CD4-positive, alpha-beta T cell (primary cell): ENCODE measurements at places on chromosomes 13 and 19. TPM values are rescaled to one million over a fixed set of nuclear protein-coding genes. Genes with fewer than 3 reads are reported as not detected.

DNA sequence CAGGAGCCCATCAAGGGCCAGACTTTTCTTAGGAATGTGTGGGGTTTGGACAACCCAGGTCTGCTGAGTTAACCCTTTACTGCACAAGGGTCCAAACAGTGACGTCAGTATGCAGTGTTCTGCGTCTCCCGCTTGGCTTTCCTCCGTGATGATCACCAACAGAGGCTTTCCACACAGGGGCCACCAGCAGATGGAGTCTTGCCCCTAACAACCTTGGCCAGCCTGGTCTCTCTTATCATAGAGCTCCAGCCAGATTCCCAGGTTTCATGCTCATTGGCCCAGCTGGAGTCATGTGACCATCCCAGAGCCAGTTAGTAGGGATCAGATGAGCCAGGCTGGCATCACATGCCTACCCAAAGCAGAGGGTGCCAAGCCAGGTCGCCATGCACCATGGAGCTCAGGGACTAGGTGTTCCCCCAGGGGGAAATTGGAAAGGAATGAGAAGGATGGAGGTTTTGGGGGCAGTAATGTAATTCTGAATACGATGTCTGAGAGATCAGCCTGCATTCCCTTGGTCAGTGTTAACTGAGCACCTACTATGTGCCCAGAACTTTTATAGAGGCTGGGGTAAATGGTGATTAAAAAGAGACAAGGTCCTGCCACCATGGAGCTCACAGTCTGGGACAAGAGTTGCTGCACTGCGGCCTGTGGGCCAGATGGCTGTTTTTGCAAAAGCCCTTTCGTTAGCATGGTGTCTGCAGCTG is 61.2 kb downstream of the MYH14 start:
- no peak overlapping the region for H3K27ac ChIP-seq
- H3K27me3 ChIP-seq, result peaks cover 3% of the 10 kb centered on the region
- no peaks in the 10 kb centered on the region for H3K36me3 ChIP-seq
- H3K4me1 ChIP-seq, result no peaks in the 10 kb centered on the region
- no peak for DNase-seq
- H3K4me3 ChIP-seq, result no peak overlapping the region

GRCh38 chr13:48827709-48828108 is 148.0 kb upstream of the FNDC3A start:
- no peak overlapping the region for H3K4me3 ChIP-seq
- no peaks in the 10 kb centered on the region for H3K36me3 ChIP-seq
- no peaks in the 10 kb centered on the region for H3K27me3 ChIP-seq
- peaks cover 10% of the 10 kb centered on the region for H3K4me1 ChIP-seq
- no peak overlapping the region for H3K27ac ChIP-seq

GRCh38 chr13:74850893-74851292 is 631.1 kb downstream of the TBC1D4 start:
- H3K36me3 ChIP-seq, result no peaks in the 10 kb centered on the region
- no peak for DNase-seq

GRCh38 chr19:45356760-45357444 is 13.5 kb downstream of the ERCC2 start:
- no peak overlapping the region for H3K27ac ChIP-seq
- H3K4me1 ChIP-seq, result no peaks in the 10 kb centered on the region
- H3K36me3 ChIP-seq, result peaks cover 21% of the 10 kb centered on the region
- no peak overlapping the region for H3K4me3 ChIP-seq
- no peak for DNase-seq
- H3K27me3 ChIP-seq, result no peaks in the 10 kb centered on the region

DNA sequence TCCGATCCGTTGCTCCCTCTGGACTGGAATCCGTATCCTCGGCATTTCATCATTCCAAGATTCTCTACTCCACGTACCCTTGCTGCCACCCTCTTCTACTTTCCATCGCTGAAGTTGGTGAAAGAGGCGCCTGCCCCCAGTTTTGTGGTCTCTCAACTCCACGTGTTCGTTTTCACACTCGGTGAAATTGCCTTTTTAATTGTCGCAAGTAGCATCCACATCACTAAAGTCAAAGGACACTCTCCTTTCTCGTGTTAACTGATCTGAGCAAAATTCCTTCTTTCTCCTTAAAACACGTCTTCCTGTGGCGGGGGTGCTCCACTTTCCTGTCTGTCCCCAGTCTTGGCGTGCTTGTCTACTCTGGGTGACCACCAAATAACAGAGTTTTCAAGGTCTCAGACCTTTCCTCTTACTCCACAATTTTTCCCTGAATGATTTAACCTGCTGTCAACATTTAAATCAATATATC is 1.1 kb upstream of the TMTC4 start:
- H3K27ac ChIP-seq, result no peak overlapping the region
- H3K36me3 ChIP-seq, result no peaks in the 10 kb centered on the region
- DNase-seq, result no peak
- H3K4me1 ChIP-seq, result peaks cover 22% of the 10 kb centered on the region
- no peaks in the 10 kb centered on the region for H3K27me3 ChIP-seq
- H3K4me3 ChIP-seq, result peak overlapping the region; percentile 94

- H3K36me3 ChIP-seq, result no peaks in the 10 kb centered on the region
- H3K4me1 ChIP-seq, result no peaks in the 10 kb centered on the region
- no peak overlapping the region for H3K27ac ChIP-seq
- peaks cover 66% of the 10 kb centered on the region for H3K27me3 ChIP-seq
Measured at GRCh38 chr13:112103961-112104880, 37.3 kb downstream of the SOX1 start.

DNA sequence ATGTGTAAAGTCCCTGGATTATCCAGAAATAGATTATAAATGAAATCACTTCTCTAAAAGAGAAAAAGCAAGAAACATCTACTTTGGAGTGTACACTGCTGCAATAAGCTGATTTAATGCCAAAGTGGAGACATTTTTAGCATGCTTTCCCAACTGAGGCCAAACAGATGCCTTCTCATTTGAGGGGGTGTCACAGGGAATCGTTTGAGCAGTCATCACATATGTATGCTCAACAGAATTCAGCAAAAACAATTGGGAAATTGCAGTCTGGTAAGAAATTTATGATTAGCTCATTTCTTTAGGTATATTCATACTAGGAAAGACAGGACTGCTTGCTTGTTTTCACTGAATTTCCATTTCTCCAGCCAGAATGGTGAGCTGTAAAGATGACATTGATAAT is 27.3 kb upstream of the TPP2 start:
- no peaks in the 10 kb centered on the region for H3K36me3 ChIP-seq
- DNase-seq, result no peak
- H3K4me1 ChIP-seq, result no peaks in the 10 kb centered on the region
- no peak overlapping the region for H3K4me3 ChIP-seq
- no peak overlapping the region for H3K27ac ChIP-seq

DNA sequence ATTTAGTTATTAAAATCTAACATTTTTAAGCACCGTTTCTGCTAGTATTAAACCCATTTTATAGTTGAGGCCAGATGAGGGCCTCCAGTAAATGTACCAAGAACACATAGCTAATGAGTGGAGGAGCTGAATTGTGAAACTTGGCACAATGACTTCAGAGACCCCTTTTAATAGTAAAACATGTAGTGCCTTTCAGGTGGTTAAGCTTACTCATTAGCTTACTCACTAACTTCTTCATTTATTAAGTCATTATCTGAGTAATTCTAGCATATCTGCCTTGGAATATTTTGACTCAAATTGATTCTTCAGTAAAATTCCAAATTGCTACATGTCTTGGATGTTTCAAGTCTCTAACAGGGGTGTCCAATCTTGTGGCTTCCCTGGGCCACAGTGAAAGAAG is 735.2 kb downstream of the LIG4 start:
- no peaks in the 10 kb centered on the region for H3K4me1 ChIP-seq
- no peaks in the 10 kb centered on the region for H3K27me3 ChIP-seq
- no peak overlapping the region for H3K27ac ChIP-seq
- no peaks in the 10 kb centered on the region for H3K36me3 ChIP-seq
- no peak for DNase-seq
- H3K4me3 ChIP-seq, result no peak overlapping the region

DNA sequence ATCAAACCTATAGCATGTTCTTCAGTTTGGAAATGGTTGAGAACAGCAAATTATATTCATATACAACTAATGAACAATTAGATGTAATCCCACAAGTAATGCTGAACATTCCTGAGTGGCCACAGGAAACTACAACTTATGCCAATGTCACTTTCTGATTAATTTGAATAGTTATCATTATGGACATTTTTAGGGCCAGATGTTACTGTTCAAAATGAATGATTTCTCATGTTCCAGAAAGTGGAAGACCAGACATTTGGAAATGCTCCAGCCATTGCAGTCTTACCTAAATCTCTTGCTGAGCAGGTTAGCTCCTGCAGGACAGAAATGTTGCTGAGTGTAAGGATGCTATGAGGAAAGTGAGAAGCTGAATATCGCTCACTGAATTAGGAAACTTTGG is 819.8 kb downstream of the PCDH9 start:
- no peaks in the 10 kb centered on the region for H3K36me3 ChIP-seq
- no peaks in the 10 kb centered on the region for H3K4me1 ChIP-seq
- DNase-seq, result no peak

DNA sequence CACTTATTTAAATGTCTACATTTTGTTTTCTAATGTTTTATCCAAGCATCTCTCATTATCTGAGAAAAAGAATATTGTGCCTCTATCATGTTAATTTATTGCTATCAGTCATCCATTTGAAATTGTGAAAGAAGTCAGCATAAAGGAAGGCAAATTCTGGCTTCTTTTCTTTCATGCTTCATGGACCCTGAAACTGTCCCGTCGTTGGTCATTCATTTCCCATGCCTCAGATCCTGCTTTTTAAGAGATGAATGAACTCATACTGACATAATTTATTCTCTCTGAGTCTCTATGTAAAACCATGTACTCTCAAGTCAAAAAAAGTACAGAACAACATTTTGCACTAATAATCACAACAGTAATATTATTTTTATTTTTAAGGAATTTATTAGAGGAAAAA is 2512.0 kb downstream of the PCDH9 start:
- H3K4me3 ChIP-seq, result no peak overlapping the region
- H3K27ac ChIP-seq, result no peak overlapping the region
- no peak for DNase-seq
- H3K27me3 ChIP-seq, result no peaks in the 10 kb centered on the region
- H3K36me3 ChIP-seq, result no peaks in the 10 kb centered on the region

DNA sequence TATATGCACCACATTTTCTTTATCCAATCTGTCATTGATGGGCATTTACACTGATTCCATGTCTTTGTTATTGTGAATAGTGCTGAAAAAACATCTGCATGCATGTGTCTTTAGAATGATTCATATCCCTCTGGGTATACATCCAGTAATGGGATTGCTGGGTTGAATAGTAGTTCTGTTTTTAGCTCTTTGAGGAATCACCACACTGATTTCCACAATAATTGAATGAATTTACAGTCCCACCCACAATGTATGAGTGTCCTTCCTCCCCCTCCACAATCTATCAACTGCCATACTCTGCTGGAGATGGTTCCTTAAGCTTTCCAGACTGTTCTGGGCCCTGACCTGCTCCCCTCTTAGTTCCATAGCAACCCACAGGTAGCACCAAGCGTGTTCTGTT is 667.0 kb downstream of the LIG4 start:
- no peak for DNase-seq
- H3K27ac ChIP-seq, result no peak overlapping the region
- H3K36me3 ChIP-seq, result no peaks in the 10 kb centered on the region
- no peaks in the 10 kb centered on the region for H3K4me1 ChIP-seq

DNA sequence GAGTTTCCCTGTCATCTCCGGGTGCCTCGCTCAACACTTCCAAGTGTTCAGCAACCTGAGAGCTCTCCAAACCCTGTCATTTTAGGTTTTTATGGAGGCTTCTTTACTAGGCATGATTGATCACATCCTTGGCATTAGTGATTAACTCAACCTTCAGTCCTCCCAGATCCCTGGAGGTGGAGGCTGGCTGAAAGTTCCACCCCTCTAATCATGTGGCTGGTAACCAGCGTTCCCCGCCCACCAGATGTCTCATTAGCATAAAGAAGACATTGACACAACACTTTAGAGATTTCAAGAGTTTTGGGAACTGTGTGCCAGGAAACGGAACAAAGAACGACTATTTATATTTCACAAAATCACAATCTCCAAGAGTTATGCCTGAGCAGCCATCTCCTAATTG is 71.1 kb upstream of the RGCC start:
- no peak for DNase-seq
- H3K27ac ChIP-seq, result no peak overlapping the region
- no peak overlapping the region for H3K4me3 ChIP-seq
- H3K27me3 ChIP-seq, result no peaks in the 10 kb centered on the region
- no peaks in the 10 kb centered on the region for H3K36me3 ChIP-seq

DNA sequence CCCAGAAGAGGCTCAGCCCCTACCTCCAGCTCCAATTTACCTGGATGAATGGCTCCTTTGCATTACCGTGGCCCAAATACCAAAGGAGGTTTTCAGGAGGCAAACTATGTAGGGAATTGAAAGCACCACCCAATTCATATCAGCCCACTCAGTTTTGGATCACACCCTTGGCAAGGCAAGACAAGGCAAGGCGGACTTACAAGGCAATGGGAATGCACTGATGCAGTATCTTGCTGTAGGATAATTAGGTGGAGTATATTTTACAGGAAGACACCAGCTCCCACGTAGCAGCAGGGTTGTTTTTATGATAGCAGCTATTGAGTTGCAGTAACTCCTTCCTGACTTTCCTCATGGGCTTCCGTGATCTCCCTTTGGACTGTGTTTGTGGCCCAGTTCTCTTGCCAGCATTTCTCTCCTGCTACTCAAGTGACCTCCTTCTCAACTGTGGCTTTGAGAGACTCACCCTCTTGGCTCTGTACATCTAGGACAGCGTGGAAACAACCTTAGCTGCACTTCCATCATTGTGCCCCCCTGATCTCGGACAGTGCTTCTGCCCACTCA is 935.9 kb downstream of the EFNB2 start:
- H3K27ac ChIP-seq, result no peak overlapping the region
- H3K36me3 ChIP-seq, result no peaks in the 10 kb centered on the region
- no peaks in the 10 kb centered on the region for H3K4me1 ChIP-seq
- H3K27me3 ChIP-seq, result no peaks in the 10 kb centered on the region
- DNase-seq, result no peak

- H3K27ac ChIP-seq, result no peak overlapping the region
- H3K27me3 ChIP-seq, result no peaks in the 10 kb centered on the region
- H3K4me3 ChIP-seq, result no peak overlapping the region
- DNase-seq, result no peak
Measured at GRCh38 chr13:113996081-113996911, 22.4 kb upstream of the C13orf46 start.

Gene FAAP24
- 0.91 TPM for total RNA-seq

Gene SRRM5
- total RNA-seq, result 0.56 TPM

Gene SPRY2
- total RNA-seq, result 0.33 TPM

Gene SIGLEC5
- not detected for total RNA-seq

Gene MPV17L2
- 2.8 TPM for total RNA-seq

Gene CEBPA
- total RNA-seq, result 0.84 TPM

Gene ZNF85
- 3.4 TPM for total RNA-seq

Gene CGB2
- total RNA-seq, result not detected

Gene SLAIN1
- 42.5 TPM for total RNA-seq

Gene CLIP3
- 0.85 TPM for total RNA-seq
